ENCODE measurements at places on chromosomes 13 and 19. TPM values are rescaled to one million over a fixed set of nuclear protein-coding genes. Genes with fewer than 3 reads are reported as not detected.

Gene FGF9
- 0.47 TPM for total RNA-seq

DNA sequence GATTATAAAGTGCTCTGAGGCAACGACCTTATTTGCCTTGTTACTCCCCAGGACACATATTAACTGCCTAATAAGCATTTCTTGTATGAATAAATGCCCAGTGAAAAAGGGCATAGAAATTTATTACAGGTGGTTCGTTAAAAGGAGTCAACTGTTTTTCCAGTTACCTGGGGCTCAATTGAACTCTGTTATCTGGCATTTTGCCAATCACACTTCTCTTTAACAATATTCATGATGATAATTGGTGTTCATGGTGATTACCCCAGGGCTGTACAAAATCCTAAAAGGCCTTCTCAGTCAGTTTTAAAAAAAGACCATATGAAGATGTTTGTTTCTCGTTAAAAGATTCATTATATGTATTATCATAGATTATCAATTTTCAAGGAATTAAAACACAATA is 57.1 kb downstream of the KL start:
- no peak for DNase-seq

- DNase-seq: no peak
These were observed 895.8 kb downstream of the SLITRK6 start for GRCh38 chr13:84903391-84903790.

GRCh38 chr13:46844431-46844830 is 47.5 kb upstream of the ESD start:
- peak; percentile 62 for DNase-seq

Gene KCTD12
- 8.4 TPM for total RNA-seq

GRCh38 chr13:72990953-72991352 is 67.9 kb upstream of the KLF5 start:
- DNase-seq: no peak

- DNase-seq: peak; percentile 30
These were observed 28.4 kb downstream of the TMTC4 start for GRCh38 chr13:100646030-100646673.

Gene ZNF285
- 1.0 TPM for total RNA-seq

Gene ZNF578
- 0.20 TPM for total RNA-seq

Gene KLHL1
- not detected for total RNA-seq

GRCh38 chr13:30847650-30848307 is 58.3 kb upstream of the MEDAG start:
- peak; percentile 95 for DNase-seq

DNA sequence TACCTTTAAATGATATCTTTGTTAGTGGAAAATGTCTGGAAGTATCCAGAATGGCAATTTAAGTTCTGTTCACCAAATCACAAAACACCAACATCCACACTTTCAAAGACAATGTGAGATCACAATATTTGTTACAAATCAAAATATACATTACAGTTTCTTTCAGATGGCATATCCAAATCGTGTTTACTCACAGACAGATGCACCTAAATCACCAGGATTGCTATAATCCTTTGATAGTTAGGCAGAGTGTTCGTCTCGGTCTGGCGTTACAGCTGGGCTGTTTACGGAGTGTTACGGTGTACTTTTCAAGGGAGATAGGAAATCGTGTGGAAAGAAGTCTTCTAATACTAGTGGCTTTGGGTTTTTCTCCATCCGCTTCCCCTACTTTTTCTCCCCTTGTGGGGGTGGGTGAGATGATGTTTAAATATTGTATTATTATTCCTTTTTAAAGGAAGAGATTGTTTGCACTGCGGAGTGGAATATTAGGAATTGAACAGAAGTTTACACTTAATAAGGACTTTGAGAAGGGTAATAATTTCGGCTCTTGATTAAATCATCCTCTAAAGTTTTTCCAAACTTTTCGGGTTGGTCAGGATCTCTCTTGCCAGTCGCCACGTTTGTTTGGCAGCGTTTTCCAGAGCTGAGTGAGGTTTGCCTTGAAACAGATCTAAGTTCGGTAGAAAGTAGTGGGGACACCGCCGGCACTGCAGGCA is 1.8 kb downstream of the MAB21L1 start:
- DNase-seq: no peak

GRCh38 chr13:113035213-113035800 is 66.3 kb downstream of the MCF2L start:
- DNase-seq: no peak

DNA sequence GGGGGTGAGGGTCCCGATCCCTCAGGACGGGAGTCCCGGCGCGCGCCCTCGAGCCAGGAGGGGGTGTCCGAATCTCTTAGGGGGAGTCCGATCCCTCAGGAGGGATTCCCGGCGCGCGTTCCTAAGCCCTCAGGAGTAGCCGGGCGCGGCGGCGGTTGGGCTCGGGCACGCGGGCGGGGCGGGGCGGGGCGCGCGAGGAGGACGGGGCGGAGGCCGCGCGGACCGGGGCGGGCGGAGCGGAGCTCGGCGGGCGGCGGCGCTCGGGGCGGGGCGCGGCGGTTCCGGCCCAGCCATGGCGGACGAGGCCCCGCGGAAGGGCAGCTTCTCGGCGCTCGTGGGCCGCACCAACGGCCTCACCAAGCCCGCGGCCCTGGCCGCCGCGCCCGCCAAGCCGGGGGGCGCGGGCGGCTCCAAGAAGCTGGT is at the start of gene CUL4A:
Gene CUL4A (plus strand): TSS at position 278 of the 423 bp plus-strand sequence. CDS start 15 bp downstream, at position 293.
- no peak for DNase-seq

GRCh38 chr19:524062-524674 is 7.4 kb upstream of the CDC34 start:
- no peak for DNase-seq

DNA sequence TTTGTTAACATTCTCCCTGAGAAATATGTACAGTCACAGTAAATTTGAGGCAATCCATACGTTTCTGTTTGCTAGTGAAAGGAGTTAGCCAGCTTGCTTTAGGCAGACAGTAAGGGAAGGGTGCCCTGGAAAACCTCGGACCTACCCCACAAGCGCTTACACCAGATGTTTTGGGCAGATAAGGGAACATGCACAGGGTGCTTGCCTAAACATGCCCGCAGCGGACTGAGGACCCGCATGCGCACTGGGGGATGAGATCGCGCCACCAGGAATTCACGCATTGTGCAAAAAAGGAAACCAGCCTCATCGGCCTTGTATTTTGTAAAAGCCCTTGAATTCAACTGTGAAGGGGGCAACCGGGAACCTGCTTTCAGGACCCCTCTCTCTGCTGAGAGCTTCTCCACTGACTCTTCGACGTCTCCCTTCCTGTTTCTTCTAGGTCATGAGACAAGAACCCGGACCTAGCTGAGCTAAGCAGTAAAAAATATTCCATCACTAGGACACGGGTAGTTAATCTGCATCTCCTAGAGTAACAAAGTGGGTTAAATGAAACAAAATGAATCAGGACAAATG is 1399.2 kb upstream of the ATXN8OS start:
- no peak for DNase-seq

DNA sequence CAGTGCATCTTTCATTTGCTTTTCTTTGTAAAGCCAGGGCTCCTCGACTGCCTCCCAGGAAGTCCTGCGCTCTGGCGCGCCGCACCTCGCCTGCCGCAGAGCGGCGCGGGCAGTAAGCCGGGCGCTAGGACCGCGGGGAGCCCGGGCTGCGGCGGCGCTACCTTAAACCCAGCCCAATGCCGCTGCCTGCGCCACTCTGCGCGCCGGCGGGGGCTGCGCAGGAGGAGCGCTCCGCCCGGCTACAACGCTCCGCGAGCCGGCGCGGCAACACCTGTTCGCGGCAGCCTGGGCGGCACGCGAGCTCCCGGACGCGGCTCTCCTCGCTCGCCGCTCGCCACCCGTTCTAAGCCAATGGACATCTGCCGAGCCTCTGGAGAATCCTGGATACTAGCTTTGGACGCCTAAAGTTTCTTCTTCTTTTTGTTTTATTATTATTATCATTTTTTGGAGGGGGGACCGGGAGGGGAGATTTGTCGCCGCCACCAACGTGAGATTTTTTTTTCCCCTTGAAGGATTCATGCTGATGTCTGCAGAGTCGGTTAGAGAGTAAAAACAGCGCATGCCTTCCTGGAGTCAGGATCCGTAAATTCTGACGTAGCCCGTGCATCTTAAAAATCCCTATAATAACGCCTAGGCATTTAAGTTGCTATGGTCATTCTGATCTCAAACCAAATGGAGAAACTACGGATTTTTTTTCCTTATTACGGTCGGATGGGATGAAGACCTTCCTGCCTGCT is at the start of gene FGF9:
Gene FGF9 (plus strand): TSS at position 191 of the 737 bp plus-strand sequence. CDS start 840 bp downstream, outside the sequence.
- DNase-seq: peak; percentile 71

Gene CEACAM19
- not detected for total RNA-seq

DNA sequence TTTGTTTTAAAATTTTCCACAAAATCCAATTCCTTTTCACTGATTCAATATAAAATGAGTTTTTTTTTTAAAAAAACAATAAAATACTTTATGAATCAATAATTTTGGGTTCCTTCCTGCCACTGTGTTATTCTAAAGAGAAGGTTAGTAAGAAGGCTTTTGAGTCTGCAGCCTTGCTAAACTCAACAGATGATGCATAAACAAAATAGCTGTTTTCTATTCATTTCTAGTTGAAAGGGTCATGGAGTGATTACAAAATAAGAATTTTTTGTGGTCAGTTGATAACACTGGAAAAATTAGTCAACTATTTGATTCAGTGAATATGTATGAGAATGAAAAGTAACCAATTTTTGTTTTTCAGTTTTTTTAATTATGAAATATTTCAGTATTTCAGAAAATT is 169.9 kb downstream of the VWA8 start:
- no peak for DNase-seq

GRCh38 chr19:6047741-6048251 is 62.5 kb downstream of the RFX2 start:
- DNase-seq: peak; percentile 28

Gene GAS6
- total RNA-seq: 138 TPM

Data from HT1080 (cell line).